HCEC 1CT (cell line): ENCODE measurements at places on chromosomes 7 and 10.

GRCh38 chr10:60944058-60944909 lies at the start of gene RHOBTB1:
RHOBTB1 (minus strand) TSS chr10:60944185; CDS start chr10:60911542, 32,643 bp downstream.
- peak; percentile 77 for DNase-seq

- no peak for DNase-seq
These were observed 4.6 kb downstream of the GRID2IP start for GRCh38 chr7:6546498-6547251.

- DNase-seq, result no peak
These were observed 6.1 kb upstream of the TMEM184A start for GRCh38 chr7:1562116-1562515.

DNA sequence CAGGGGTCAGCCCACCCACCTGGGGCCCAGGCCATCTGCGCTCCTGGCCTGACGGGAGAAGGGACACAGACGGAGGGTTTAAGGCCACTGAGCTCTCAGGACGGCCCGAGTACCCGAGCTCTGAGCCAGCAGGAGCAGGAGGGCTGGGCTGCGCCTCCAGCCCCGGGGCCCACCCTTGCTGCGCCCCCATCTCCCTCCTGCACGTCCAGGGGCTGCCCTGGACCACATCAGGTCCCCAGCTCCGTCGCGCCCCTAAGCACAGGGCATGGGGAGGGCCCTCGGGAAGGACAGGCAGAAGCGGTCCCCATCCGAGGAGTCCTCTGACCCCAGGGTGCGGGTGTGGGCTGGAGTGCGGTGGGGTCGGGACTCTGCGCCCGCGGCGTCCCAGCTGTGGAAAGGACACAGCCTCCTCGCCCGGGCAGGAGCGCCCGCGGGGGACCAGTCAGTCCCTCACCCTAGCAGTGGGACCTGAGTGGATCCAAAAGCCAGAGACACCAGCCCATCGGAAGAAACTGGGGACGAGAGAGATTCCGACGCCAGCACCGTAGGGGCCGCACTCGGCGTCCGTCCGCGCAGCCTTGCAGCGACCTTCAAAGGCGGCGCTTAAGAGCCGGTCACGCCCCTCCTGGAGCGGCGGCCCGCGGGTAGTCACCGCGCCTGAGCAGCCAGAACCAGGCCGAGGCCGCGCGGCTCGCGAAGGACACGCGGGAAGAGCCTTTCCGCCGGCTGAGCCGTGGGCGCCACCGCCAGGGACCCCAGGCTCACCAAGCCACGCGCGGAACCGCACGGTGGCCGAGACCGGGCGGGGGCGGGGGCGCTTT lies 15.9 kb downstream of the CAMK2B start:
- DNase-seq, result no peak

DNA sequence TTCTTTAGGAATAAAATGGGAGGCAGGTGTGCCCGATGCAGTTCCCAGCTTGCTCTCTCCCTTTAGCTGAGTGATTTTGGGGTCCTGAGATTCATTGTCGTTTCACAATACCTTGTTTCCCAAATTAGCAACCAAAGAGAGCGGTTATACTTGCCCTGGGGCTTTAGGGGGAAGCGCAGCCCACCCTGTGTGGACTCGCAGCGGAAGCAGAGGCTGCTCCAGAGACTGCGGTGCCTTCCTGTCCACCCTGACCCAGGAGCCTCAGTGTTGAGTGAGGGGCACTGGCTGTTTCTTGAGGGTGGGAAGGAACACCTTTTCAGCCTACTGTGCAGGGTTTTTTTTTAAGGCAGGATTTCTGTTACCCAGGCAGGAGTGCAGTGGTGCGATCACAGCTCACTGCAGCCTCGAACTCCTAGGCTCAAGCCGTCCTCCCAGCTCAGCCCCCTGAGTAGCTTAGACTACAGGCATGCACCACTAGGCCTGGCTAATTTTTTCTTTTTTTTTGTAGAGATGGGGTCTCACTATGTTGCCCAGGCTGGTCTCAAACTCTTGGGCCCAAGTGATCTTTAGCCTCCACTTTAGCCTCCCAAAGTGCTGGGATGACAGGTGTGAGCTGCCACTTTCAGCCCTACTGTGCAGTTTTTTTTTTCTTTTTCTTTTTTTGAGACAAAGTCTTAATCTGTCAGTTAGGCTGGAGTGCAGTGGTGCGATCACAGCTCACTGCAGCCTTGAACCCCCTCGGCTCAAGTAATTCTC lies 67.0 kb downstream of the DNAJB6 start:
- no peak for DNase-seq

DNA sequence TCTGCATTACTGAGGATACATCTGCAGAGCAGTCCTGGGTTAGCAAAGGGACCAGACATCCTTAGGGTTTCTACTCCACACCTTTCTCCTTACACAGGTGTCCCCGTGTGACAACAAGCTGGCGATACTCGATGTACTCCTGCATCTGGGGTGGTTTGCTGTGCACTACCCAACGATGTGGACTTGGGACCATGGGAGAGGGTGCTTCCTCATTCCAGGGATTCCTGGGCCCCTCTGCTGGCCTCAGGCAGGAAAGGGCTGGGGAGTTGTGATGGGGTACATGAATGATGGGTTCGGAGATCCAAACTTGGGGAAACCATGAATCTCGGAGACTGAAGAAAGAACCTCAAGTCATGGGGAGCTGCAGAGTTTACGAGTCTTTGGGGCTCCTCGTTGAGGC lies 179.6 kb upstream of the GALNT17 start:
- no peak for DNase-seq

DNA sequence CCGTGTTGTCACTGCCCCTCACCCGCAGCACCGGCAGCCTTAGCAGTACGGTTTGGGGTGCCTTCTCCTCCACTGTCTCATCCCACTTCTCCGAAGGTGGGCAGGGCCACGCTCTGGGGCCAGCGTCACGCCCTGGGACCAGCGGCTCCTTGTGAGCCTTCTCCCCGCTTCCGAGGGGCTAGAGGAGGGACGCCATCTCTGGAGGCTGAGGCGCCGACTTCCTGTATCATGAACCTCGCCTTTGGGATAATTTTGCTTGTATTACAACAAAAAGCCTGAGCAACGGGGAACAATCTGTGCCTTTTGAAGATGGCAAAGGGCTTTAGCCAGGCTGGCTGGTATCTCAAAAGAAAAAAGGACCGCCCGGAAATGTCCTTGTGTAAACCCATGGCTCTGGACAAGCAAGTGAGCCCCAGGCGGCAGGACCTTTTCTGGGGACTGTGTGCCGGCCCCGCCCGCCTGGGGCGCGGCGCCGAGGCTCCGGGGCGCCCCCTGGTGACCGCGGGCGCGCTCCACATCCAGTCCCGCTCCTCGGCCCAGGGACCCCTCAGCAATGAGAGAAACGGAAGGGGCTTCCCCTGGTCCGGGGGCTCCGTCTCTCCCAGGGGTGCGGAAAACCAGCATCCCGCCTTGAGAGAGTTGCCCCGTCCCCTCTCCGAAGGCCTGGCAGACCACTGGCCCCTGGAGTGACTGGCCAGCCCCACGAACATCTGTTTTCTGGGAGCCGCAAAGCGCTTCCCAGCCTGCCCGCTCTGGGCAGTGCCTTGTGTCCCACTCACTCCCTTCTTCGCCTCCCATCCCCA lies 3.8 kb downstream of the DEPP1 start:
- peak; percentile 63 for DNase-seq

DNA sequence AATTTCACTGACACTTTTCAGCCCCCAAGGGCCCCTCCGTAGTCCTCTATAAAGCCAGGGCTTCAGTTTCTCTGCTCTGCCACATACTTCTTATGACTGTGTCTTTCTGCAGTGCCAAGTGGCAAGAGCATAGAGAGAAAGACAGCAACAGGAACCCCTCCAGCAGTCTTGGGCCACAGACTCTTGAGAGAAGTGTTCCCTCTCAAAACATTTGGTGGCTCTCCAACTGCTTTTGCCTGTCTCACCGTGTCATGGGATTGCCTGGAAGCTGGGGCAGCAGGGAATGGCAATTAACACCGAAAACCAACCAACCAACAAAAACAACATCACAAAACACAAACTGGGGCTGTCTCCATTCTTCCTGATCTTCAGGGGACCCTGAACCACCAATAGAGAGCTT lies 73.8 kb upstream of the ELN start:
- DNase-seq, result no peak

- no peak for DNase-seq
These were observed 69.5 kb upstream of the CHST15 start for GRCh38 chr10:124162774-124163354.

- no peak for DNase-seq
These were observed 23.8 kb upstream of the AKR1C1 start for GRCh38 chr10:4939224-4940072.

GRCh38 chr7:107313355-107313754 lies 144.6 kb downstream of the HBP1 start:
- DNase-seq, result no peak

GRCh38 chr7:117995850-117996650 lies 122.8 kb upstream of the CTTNBP2 start:
- peak; percentile 8 for DNase-seq

- no peak for DNase-seq
These were observed 154.0 kb upstream of the FOXK1 start for GRCh38 chr7:4527988-4528636.

- DNase-seq, result no peak
These were observed 100.5 kb downstream of the CYP26A1 start for GRCh38 chr10:93173967-93174845.

- DNase-seq, result no peak
These were observed 5.5 kb downstream of the DNAJB9 start for GRCh38 chr7:108575156-108575555.

DNA sequence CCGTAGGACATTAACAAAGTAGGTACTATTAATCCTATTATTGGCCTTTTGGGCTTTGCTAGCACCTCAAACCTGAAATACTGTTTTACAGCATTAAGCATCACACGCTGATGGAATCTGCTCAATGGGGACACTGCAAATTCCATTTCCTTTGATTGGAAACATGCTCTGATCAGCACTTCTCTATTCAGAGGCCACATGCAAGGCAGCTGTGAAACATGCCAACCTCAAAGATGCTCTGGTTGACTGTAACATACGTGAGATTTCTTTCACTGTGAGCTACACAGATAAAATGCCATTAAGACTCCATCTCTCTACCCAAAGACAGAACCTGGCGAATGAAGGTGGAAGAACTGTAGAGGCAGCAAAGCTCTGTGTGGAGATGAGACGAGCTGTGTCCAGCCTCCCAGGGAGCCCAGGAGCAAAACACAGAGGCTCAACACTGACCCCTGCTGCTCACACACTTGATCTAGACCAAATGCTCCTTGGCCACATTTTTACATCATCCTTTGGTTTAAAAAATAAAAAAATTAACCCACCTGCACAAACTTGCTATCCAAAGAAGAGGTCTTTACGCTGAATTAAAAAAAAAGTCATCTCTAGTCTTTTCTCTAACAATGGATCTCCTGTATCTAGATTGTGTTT lies 8.0 kb downstream of the RSU1 start:
- peak; percentile 54 for DNase-seq

GRCh38 chr7:12067156-12067831 lies 143.8 kb upstream of the TMEM106B start:
- peak; percentile 57 for DNase-seq

- no peak for DNase-seq
These were observed 65.1 kb upstream of the LYZL2 start for GRCh38 chr10:30694518-30695228.

GRCh38 chr7:119802147-119802546 lies 470.8 kb upstream of the KCND2 start:
- DNase-seq, result no peak

- DNase-seq, result no peak
These were observed 3.0 kb downstream of the SLC12A9 start for GRCh38 chr7:100855515-100855914.

DNA sequence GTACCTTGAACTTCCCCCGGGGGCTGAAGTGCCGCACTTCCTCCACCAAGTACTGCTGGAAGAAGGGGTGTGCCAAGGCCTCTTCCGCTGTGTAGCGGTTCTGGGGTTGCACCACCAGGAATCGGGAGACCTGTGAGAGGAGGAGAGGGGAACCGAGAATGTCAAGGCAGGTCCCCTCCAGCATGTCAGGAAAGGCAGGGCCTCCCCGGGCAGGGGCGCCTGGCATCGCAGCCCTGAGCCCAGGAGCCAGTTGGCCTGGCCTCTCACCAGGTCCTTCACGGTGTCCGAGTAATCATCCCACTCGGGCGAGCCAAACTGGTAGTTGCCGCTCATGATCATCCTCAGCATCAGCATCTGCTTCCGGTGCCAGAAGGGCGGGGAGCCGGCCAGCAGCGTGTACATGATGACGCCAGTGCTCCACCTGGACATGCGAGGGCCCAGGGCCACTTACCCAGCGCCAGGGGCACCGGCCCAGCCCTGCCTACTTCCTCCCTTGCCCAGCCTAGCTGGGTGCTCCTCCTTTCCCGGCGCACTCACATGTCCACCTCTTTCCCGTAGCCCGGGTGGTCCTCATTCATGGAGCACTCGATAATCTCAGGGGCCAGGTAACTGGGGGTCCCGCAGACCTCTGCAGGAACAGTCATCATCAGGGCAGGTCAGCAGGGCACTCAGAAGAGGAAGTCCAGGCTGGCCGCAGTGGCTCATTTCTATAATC lies 11.0 kb downstream of the PHKG1 start:
- DNase-seq, result no peak

GRCh38 chr10:71708897-71709882 lies 10.4 kb downstream of the C10orf105 start:
- no peak for DNase-seq

GRCh38 chr7:2046581-2047565 lies 185.9 kb downstream of the MAD1L1 start:
- DNase-seq, result no peak

DNA sequence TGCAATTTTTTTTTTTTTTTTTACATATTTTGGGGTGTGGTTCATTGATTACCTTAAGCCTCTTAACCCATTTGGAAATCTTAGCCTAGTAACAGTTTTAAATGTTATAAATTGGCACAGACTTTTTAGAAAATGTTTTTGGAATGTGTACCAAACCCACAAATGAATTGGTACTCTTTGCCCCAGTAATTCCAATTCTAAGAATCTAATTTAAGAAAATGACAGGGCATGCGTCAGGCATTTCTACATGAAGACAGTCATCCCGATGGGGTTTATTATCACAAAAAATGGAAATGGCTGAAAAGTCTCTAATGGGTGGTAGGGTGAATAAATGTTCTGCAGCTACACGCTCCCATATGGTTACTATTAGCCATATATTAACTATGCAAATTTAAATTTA lies 54.9 kb downstream of the ITIH5 start:
- DNase-seq, result no peak

GRCh38 chr10:51170518-51171245 lies 96.4 kb downstream of the PRKG1 start:
- DNase-seq, result peak; percentile 75

DNA sequence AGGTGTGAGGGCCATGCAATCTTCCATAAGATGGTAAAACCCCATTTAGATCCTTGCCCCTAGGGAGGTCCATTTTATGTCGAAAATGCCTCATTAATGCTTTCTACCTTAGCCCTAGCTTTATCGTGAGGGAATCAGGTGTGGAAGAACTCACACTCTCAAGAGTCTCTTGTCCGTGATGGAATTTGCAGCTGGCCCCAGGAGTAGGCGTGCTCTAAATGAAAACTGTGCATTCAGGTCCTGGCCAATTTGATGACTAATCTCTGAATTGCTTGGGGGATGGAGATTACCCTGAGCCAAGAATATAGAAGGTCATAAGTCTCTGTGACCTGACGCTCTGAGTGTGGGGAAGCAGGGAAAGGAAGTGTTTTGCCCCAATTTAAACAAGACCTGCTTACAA lies 6.6 kb downstream of the C10orf90 start:
- peak; percentile 39 for DNase-seq

DNA sequence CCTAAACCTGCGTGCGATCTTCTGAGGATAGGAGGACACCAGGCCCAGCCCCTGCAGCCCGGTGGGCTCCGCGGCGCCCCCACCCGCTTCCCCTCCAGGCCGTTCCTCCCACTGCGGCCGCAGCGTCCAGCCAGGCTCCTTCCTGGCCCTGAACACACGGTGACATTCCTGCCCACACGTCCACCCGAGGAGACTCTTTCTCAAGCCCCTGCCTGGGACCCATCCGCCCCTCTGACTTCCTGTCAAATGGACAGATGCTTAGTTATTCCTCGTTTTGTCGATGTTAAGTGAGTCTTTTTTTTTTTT lies 32.4 kb upstream of the RNF32 start:
- DNase-seq, result no peak
